Daoy (cell line): ENCODE measurements at places on chromosomes 1 and 21. TPM values are rescaled to one million over a fixed set of nuclear protein-coding genes. Genes with fewer than 3 reads are reported as not detected.

The ALPL gene
- 1.4 and 2.7 TPM in 2 replicates for total RNA-seq

The RBBP5 gene
- 18.8 and 22.6 TPM in 2 replicates for total RNA-seq

- DNase-seq: no peak
Observed at GRCh38 chr1:204370176-204370575, 10.4 kb upstream of the PLEKHA6 start.

- peak; percentile 72 for DNase-seq
Observed at GRCh38 chr1:157163273-157164127, 25.3 kb upstream of the ETV3 start.

DNA sequence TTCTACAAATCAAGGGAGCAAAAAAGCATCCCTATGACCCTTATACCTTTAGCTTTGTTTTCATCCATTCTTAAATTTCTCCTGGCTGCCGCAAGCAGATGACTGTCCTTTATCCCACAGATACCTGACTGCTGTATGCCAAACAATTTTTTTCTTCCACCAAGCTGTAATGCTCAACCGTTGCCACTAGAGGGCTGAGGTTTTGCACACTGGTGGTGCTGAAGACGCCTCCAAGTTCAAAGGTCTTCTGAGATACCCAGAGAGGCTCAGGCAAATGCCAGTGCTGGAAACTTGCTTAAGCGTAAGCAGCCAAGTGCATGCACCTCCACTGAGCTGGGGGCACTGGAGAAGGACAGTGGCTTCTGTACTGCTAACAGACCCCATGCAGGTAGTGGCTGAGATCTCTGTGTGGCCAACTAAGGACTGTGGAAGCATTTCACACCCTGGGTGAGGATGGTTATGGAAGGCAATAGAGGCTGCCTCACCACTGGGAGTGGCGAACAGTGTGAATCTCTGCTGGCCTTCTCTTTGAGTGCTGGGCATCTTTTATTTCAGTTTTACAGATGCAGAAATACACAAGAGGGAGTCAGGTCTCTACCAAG lies 28.5 kb downstream of the CNIH3 start:
- peak; percentile 59 for DNase-seq

DNA sequence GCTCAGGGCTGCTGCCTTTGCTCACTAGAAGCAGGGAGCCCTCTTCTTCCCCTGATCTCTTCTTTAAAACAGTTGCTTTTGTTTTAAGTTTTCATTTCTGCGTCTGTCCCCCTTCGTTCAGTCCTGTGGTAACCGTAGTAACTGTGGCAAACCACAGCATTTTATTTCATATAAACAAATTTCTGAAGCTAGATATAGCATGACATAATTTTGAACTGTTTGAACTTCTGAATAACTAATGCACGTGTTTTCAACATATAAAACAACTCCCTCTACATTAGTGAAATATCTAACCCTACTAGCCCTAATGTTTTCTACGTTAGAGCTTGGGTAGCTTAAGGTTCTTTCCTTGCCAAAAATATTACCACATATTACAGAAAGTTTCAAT lies 104.6 kb downstream of the DISP1 start:
- DNase-seq: no peak

DNA sequence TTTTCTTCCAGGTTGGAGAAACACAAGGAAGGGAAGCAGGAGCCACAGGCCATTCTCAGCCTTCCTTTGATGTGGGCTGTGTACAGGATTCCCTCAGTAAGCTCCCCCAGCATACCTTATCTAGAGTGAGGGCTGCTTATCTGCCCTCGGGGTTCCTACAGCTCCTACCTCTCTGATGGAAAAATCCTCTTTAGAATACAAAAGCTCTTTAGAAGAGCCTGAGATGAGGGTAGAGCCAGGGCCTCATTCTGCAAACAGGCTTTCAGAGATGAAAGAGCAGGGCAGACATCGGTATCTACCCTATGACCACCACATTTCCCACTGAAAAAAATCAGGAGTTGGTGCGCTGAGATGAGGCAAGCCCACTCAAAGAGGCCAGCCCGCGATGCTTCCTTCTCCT lies 85.1 kb downstream of the PLPP3 start:
- DNase-seq: no peak

DNA sequence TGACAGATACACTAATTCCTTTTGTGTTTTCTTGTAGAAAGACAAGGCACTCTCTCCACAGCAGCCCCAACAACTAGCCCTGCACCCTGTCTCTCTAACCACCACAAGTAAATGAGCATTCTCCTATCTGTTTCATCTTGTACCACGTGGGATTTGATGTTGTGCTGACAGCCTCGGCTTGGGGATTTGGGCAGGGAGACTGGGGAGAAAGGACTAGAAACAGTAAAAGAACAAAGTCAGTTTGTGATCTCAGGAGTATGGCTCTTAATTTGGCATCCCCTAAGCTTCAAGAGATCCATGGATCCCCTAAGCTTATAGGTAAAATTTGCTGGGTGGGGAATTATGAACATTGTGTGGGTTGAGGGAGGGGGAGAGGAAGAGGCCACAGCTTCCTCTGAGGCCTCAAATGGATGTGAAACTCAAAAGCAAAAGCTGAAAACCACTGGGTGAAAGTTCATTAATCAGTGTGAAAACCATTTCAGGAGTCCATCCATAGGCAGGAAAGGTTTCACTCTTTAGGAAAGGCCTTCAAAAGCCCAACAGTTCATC lies 3.1 kb downstream of the C1orf162 start:
- no peak for DNase-seq
